Hematopoietic multipotent progenitor cell treated with erythropoietin and hydrocortisone succinate and interleukin-3 and kit ligand, for 17 days (in vitro differentiated cells): ENCODE measurements at places on chromosomes 11 and 22.

DNA sequence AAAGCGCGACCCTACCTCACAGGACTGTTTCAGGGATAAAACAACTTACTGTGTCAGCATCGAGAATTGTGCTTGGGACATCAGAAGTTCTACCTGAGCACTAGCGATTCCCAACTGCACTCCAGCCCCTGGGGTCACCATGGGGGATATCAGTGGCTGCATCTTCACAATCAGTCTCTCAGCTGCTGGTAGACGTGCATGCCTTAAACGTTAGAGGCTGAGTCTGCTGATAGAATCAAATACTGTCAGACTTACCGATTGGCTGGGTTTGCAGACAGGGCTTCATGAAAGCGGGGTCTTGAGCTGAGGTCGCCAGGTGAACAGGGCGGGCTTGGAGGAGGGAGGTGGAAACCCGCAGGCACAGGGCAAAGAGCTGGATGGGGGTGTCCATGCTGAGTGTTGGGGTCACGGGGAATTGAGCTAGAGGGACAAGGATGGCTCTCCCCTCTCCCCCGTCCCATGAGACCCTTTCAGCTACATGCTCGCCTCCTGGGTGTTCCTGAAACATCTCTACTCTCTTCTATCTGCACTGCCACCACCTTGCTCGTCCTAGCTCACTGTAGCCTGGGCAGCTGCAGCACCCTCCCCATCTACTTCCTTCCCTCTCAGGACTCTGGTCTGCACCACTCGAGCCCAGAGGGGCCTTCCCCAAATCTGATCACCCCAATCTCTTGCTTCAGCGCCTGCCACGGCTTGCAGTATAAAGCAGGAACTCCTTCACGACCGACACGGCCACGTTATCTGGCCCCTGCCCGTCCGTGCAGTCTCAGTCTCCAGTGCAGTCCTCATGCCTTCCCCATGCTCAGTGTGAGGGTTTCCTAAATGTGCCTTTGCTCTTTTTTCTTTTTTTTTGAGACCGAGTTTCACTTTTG is 43.5 kb downstream of the ST14 start:
- DNase-seq = no peak

DNA sequence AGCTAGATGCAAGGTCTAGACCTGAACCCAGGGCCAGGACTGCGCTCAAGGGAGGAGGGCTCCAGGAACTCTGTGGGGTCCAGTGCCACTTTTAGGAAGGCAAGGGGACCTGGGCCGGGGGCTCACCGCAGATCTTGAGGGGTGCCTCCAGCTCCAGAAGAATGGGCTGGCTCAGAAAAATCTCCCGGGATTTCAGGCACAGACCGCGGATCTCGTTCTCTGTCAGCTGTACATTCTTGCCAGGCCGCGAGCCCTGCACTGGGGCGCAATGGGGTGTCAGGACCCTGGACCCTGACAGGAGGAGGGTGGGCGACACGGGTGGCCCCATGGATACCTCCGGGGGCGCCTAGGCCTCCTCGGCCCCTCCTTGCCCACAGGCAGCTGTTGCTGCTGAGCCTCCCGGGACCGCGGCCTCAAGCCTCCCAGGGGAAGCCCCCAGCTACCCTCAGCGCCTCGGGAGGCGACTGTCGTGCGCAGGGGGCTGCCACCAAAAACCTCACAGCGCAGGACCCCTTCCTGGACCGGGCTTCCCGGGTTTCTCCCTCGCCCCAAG is 640 bp downstream of the PPP1CA start:
- no peak for DNase-seq

GRCh38 chr11:112004389-112004788 is 20.8 kb upstream of the DLAT start:
- DNase-seq = no peak

DNA sequence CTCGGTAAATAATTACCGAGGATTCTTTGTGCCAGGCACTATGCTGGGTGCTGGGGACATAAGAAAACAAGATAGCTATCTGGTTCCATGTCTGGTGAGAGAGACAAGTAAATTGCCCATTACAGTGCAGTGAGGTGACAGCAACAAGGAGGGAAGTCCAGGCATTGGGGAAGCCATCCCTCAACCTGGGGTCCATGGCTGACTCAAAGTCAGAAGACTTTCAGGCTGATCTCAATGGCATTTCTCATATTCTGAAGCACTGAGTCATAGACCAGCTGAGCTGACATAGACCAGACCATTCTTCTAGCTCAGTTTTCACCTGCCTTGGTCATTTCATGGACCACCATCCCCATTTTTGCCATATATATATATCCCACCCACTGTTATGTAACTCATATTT is 158.8 kb downstream of the TTC17 start:
- DNase-seq = no peak

DNA sequence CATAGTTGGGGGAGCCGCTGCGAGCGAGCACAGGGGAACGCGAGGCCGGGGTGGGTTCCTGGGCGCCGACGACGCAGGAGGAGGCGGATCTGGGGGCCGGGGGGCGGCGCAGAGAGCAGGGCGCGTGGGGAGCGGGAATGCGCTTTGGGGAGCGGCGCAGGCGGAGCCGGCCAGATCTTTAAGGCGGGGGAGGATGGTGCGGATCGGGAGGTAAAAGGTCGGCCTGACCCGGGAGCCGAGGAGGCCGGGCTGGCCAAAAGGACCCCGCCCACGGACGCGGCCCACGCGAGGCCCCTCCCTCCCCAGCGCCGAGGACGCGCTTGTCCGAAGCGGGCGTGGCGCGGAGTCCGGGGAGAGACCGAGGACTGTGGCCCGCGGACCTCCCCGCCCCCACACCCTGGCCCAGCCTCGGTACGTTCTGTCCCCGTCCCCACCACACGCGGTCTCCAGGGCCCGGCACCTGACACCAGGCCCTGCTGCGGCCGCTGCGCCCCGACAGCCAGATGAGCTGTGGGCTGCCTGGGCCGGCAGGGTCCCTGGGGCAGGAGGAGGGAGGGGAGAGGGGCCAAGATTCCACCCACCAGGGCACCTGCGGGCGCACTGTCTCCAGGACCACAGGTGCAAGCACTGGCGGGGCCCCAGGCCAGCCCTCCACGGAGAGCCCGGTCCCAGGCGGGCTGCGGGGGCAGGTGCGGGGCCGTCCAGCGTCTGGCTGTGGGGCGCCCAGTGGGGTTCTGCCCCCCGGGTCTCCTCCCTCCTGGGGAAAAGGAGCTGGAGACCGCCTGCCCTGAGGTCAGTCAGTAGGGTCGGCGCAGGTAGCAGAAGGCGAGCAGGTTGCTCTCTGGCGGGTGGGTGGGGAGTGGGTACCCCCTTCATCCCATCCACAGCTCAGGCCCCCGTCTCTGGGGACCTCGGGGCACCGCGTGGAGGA is 10.9 kb downstream of the PIM3 start:
- peak; percentile 40 for DNase-seq

GRCh38 chr22:30424534-30425326 is 838 bp upstream of the MTFP1 start:
- no peak for DNase-seq

- DNase-seq = no peak
Measured at GRCh38 chr11:121672630-121673487, 220.1 kb upstream of the SORL1-AS1 start.

DNA sequence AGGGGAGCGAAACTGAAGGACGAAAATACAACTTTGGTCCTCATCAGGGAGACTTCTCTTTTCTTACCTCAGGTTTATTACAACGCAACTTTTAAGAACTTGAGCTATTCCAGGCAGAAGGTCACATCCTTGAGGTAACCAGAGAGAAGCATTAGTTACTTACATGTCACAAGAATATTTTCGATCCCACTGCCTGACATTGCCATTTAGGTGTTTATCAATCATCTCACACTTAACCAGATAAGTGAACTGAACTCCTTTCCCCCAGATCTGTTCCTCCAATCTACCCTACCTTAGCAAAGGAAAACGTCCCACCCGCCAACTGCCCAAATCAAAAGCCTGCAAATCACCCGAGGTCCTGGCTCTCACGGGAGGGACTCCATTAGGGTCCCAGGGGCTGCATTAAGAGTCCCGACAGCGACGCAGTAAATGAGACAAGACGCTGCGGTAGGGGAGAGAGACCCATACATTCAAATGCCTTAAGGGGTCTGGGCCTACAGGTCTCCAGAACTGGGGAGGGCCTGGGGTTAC is 734 bp downstream of the ZNF280B start:
- DNase-seq = no peak

GRCh38 chr22:47291565-47292495 is 529.4 kb downstream of the TBC1D22A start:
- DNase-seq = no peak

GRCh38 chr22:18088825-18089568 is 11.2 kb downstream of the PEX26 start:
- DNase-seq = no peak

DNA sequence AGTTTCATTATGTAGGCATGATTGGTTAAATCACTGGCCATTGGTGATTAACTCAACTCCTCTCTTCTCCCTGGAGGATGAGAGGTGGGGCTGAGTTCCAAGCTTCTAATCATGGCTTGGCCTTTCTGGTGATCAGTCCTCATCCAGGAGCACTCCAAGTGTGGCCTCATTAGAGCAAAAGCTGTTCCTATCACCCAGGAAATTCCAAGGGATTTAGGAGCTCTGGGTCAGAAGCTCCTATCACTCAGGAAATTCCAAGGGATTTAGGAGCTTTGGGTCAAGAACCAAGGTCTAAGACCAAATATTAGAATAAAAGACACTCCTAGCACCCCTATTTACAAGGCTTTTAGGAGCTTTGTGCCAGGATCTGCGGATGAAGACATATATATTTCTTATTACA is 168.0 kb upstream of the BDNF start:
- DNase-seq = no peak

DNA sequence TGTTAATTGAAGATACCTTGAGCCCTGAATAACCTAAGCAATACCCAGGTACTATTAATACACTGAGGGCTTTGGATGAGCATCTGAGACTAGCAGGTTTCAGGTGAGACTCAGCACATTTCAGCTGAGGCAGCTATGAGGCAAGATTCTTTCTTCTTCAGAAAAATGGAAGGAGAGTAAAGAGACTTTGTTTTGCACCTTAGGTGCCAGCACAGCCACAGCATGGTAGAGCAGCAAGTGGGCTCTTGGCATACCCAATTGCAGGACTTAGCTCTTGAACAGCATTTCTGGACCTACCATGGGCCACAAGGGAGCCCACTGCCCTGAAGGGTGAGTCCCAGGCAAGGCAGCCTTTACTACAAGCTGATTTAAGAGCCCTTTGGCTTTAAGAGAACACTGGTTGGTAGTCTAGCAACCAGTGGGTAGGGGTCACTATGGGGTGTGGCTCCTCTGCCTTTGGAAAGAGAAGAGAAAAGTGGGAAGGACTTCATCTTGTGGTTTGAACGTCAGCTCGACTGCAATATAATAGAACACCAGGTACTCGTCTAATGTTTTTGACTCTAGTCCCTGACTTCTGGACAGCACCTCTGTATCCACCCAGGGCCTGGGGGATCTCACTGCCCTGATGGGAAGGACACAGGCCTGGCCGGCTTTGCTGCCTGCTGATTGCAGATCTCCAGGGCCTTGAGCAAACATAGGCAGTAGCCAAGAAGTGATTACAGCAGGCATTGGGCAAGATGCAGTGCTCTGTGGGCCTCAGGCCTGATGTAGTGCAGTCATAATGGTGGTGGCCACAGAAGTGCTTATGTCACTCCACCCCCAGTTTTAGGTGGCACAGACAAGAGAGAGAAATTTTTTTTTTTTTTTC is 73.3 kb downstream of the GLYATL1 start:
- DNase-seq = no peak

DNA sequence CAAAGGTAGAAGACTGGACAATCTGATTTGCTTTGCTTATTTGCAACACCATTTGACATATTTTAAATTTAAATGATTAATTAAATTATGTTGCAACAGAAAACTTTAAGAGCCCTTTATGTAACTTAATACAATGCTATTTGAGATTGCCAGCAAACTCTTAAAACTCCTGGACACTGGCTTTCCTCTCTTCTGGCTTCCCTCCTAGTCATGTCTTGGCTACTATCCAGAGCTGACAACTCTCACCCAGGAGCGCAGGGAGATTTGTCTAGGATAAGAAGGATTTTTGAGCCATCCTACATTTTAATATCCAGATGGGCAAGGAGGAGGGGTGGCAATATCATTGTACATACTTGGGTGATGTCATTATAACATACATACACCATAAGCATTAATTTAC is 134.3 kb downstream of the ELP4 start:
- no peak for DNase-seq
